ENCODE measurements at places on chromosomes 16 and 17.

- no peak for DNase-seq
Measured at GRCh38 chr16:58047557-58048348, 22.2 kb downstream of the MMP15 start.

DNA sequence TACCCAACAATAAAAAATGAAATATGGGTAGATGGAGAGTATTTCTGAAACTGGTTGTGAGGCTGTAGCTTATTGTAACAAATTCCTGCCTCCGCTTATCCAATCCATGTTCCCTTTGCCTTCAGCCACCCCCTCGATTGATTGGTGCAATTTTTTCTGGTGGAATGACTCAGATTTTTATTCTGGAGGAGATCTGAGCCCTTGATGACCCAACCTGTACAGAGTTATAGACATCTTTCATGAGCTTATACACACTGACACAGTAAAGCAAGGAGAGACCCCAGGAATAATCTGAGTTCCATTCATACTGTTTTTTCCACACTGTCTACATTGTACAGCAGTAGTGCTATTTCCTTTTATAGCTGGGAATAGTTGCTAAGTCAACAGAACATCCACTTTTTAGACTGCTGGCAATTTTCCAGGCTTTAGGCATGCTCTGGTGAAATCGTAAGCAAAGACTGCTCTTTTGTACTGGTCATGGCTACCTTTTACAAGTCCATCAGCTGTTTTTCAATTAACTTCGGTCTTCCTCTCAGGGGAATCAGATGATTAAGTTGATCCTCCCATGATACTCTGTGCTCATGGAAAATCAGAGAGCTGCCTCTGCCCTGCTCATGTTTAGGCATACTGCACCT is 30.1 kb downstream of the CCL4 start:
- no peak for DNase-seq

DNA sequence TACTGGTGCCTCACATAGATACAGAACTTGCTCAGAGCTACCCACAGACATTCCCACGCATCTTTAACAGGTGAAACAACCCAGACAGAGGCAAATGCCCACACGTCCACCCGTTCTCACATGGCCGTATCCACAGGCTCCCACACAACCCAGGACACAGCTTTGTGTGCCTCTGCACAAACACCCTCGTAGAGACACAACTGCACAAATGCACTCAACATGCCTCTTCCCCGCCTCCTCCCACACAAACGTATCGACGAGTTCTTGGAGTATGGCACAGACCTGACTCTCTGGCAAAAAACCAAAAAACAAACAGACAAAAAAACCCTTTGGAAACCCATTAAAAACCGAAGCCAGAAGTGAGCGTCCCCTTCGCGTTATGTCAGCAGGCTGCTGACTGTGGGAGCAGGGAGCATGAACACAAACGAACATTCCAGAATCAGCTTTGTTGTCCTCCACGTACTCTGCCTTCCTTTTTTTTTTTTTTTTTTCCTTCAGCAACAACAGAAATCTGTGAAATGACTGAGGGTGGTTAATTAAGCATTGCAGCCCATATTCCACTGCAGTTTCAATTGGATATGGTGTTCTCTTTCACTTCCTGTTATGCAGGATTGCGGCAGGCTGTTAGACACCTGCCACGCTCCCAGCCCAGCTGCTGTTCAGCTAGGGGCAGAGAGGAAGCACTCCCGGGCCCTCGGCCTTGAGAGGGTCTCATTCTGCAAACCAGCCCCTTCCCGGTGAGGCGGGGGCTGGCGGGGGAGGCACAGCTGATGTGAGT is 313.7 kb downstream of the MAF start:
- DNase-seq, result no peak

DNA sequence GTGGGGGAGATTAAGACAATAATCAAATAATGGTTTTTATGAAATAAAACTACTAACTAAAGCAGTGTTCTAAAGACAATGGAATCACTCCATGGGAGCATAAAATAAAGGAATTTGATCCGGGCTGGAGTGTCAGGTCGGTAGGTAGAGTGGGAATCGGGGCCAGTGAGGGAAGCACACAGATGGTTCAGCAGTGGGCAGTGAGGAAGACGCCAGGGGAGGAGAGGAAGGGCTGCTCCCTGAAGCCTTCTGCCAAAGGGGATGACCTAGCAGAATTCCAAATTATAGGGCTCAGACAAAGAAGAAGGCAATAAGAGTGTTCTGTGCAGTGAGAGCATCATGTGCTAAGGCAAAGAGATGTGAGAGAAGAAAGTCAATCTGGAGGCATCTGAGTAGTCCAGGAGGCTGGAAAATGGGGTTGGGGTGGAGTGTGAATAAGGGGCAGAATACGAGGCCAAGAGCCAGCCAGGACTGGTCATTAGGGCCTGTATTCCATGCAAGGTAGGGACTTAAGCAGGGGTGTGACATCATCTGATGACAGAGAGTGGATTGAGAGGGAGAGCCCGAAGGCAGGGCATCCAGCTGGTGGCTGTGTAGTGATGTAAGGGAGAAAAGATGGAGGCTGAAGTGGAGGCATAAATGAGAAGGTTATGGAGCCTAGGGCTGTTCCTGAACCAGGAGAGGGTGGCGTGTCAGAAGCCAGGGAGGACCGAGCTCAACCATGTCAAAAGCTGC is 137.6 kb downstream of the COPRS start:
- no peak for DNase-seq

GRCh38 chr17:9401434-9401833 is 174.2 kb downstream of the STX8 start:
- no peak for DNase-seq

GRCh38 chr16:58883131-58883530 is 149.0 kb upstream of the GOT2 start:
- no peak for DNase-seq

DNA sequence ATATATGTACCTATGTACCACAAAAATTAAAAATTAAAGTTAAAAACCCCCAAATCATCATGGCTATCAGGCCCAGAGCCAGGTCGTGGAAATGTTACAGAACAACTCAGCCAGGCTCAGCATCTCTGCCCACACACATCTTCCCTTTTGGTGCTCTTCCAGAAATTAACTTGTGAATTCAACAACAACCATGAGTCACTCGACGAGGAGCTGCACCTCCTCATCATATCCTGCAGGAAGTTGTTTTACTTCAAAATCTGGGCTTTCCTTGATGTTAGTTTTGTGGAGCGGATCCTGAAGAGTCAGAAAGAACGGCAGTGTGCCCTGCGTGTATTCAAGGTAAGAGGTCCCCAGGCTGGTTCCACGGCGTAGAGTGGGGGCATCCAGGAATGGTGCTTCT is 10.6 kb downstream of the FBXO39 start:
- DNase-seq, result no peak

DNA sequence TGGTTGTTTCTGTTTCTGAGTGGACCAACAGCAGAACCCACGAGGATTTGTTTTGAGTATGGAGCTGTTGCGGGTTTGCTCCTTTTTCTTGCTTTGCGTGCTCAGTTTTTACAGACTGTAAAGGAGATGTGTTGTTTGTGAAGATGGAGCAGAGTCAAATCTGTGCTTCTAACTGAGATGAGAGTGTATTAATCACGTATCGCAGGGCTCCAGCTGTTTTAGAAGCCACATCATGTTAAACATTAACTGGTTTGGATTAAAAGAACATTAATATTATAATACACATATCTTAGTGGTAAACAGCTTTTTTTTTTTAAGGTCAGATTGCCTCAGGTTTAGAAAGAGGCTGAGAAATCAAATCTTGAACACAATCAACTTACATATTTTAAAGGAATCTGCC is 69.4 kb downstream of the YPEL2 start:
- no peak for DNase-seq

DNA sequence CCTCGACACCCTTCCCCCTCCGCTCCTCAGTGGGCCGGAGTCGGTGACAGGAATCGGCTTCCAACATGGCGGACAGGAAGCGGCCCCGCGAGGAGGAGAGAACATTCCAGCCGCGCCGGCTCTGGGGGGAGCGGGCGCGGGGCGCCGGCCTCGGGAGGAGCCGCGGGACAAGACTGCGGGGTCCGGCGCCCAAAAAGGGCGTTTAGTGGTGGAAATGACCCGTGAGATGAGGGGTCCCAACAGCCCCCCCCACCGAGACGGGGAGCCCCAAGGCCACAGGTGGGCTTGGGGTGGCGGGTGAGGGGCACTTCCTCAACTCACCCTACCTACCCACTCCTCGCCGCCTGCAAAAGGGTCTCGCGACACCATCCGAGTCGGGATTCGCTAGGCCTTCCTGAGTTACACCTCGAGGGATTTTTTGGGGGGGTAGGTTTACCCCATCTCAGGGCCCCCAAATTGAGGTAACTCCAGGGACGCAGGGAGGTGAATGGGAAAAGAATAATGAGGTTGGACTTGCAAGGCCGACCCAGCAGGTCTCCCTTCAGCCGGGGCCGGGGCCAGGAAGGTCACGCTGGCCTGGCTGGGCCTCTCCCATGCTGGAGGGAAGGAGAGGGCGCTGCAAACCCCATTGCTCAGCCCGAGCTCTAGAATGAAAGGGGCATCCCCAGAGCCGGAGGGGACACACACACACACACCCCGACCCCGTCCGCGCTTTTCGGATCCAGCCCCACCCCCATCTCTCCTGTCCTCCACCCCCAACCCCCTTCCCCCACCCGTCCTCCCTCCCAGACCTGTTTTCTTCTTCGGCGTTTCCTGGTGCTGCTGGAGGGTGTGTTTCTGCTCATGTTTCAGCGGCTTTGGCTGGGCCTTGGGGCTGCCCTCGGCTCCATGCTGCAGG is 707 bp downstream of the NUFIP2 start:
- peak; percentile 48 for DNase-seq

DNA sequence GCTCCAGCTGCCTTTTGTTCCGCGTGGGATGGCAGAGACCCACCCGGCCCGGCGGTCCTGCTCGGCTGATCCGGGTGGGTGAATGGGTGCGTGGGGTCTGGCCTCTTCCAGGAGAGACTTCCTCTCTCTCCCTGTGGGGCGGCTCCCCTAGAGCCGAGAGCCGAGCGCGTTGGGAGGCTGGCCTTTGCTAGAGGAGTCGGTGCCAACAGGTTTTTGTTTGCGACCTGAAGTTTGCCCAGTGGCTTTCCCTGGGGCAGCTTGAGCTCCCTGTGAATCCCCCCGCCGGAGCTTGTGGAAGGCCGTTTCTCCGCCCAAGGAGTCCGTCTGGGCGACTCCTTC is 970 bp downstream of the EPN2 start:
- DNase-seq, result no peak

- DNase-seq, result no peak
Measured at GRCh38 chr16:12315330-12316136, 339.0 kb downstream of the SNX29 start.

- no peak for DNase-seq
Measured at GRCh38 chr16:23382279-23382678, 70.7 kb downstream of the COG7 start.

- DNase-seq, result no peak
Measured at GRCh38 chr16:2252806-2253148, 1.4 kb upstream of the ECI1 start.

GRCh38 chr17:56206351-56206750 is 53.1 kb downstream of the ANKFN1 start:
- DNase-seq, result no peak

DNA sequence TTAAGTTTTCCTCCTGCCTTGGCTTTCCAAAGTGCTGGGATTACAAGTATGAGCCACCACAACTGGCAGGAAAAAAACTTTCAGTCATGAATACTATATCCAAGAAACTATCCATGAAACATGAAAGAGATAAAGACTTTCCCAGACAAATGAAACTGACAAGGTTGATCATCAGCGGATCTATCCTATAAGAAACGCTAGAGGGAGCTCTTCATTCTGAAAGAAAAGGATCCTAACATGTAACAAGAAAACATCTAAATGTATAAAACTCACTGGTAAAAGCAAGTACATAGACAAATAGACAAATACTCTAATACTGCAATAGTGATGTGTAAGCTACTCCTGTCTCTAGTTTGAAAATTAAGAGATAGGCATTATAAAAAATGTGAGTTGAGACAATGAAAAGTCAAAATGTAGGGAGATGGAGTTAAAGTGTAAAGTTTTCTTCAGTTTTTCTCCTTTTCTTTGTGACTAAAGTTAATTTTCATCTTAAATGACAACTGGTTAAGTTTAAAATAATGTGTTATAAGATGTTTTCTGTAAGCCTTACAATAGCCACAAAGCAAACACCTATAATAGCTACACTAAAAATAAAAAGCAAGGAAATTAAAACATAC is 79.6 kb upstream of the TEKT1 start:
- DNase-seq, result no peak

- DNase-seq, result no peak
Measured at GRCh38 chr16:86062271-86062965, 163.5 kb downstream of the IRF8 start.

GRCh38 chr17:81037798-81038733 is 3.1 kb downstream of the BAIAP2 start:
- no peak for DNase-seq
